ENCODE measurements at places on chromosomes 5 and 9.

- no peak overlapping the region for H3K27ac ChIP-seq
- no peak for DNase-seq
- H3K36me3 ChIP-seq: no peaks in the 10 kb centered on the region
- H3K4me1 ChIP-seq: no peaks in the 10 kb centered on the region
Measured at GRCh38 chr9:123513554-123513953, 157.6 kb downstream of the CRB2 start.

DNA sequence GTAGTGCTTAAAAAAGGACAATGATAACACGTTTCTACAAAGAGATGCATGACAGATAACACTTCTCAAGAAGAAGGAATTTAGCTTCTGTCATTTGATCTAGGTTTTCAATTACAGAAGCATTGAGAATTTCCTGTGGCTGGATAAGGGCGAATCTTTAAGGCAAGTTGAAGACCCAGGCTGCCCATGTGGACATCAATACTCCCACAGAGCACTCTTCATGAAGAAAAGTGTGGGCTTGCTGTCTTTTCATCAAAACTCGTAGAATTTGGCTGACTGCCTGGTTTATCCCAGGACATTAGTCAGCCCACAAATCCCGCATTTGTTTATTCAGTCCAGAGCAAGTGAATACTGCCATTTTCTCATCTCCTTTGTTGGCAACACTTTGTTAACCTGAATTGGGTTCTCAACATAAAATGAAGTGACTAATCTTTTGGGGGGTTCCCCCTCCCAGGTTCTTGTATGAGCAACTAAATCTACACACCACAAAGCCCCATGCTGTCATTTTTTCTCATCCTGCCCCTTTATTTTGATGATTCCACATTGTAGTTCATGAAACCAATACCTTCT lies 43.4 kb upstream of the CDKN2B start:
- peaks cover 14% of the 10 kb centered on the region for H3K4me1 ChIP-seq
- H3K4me3 ChIP-seq: no peak overlapping the region
- no peaks in the 10 kb centered on the region for H3K36me3 ChIP-seq
- no peak for DNase-seq
- H3K27me3 ChIP-seq: no peaks in the 10 kb centered on the region

GRCh38 chr5:110790673-110791072 lies 51.9 kb downstream of the SLC25A46 start:
- no peaks in the 10 kb centered on the region for H3K4me1 ChIP-seq
- no peak for DNase-seq
- H3K4me3 ChIP-seq: no peak overlapping the region

DNA sequence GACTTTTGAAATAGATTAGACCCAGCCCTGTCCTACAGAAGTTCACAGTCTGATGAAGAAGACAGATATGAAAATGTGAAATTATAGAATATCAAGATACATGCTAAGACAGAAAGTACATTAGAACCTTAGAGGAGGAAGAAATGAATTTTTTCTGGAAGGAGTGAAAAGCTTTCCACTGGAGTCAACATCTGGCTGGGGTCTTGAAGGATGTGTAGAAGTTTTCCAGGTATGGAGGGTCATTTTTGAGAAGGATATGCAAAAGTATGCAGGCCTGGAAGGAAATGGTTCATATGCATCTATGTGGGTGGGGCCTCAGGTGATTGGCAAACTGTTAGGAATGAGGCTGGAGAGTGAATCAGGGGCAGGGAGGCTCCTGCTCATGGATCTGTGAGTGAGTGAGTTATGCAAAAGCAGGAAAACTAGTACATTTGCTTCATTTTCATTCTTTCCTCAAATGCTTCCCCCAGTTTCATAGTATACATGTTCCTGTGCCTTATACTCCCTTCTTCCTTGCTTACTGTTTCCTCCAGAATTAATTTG lies 142.3 kb downstream of the GRIA1 start:
- H3K27ac ChIP-seq: no peak overlapping the region
- no peaks in the 10 kb centered on the region for H3K36me3 ChIP-seq
- DNase-seq: no peak
- no peak overlapping the region for H3K4me3 ChIP-seq

- no peak for DNase-seq
- no peak overlapping the region for H3K27ac ChIP-seq
- no peak overlapping the region for H3K4me3 ChIP-seq
- H3K36me3 ChIP-seq: peaks cover 15% of the 10 kb centered on the region
- peaks cover 77% of the 10 kb centered on the region for H3K4me1 ChIP-seq
- no peaks in the 10 kb centered on the region for H3K27me3 ChIP-seq
Measured at GRCh38 chr9:14277761-14278160, 36.2 kb downstream of the NFIB start.

GRCh38 chr5:135830876-135831275 lies 3.6 kb upstream of the SLC25A48 start:
- peak; percentile 47 for DNase-seq
- no peak overlapping the region for H3K4me3 ChIP-seq
- H3K27ac ChIP-seq: no peak overlapping the region
- H3K4me1 ChIP-seq: peaks cover 11% of the 10 kb centered on the region
- peaks cover 91% of the 10 kb centered on the region for H3K27me3 ChIP-seq

DNA sequence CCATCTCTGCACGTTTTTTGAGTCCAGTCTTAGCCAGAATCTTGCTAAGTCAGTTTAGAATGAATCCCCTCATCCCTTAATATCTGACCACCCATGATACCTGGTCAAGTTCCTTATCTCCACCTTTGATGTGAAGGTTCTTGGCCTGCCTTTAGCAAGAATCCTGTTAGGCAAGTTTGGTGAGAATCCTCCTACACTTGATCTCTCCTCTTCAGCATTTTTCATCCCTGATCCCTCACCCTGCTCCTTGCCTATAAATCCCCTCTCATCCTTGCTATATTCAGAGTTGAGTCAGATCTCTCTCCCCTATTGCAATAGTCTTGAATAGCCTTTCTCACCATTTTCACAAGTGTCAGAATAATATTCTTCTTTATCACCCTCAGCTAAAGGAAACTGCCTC lies 31.0 kb downstream of the SMIM23 start:
- H3K27ac ChIP-seq: no peak overlapping the region
- H3K4me1 ChIP-seq: no peaks in the 10 kb centered on the region
- H3K36me3 ChIP-seq: no peaks in the 10 kb centered on the region
- peak overlapping the region; percentile 4 for H3K4me3 ChIP-seq
- H3K27me3 ChIP-seq: peaks cover 6% of the 10 kb centered on the region

GRCh38 chr9:38434853-38435252 lies 10.6 kb upstream of the IGFBPL1 start:
- peaks cover 6% of the 10 kb centered on the region for H3K4me1 ChIP-seq
- H3K4me3 ChIP-seq: no peak overlapping the region
- no peaks in the 10 kb centered on the region for H3K36me3 ChIP-seq
- no peaks in the 10 kb centered on the region for H3K27me3 ChIP-seq
- DNase-seq: no peak

DNA sequence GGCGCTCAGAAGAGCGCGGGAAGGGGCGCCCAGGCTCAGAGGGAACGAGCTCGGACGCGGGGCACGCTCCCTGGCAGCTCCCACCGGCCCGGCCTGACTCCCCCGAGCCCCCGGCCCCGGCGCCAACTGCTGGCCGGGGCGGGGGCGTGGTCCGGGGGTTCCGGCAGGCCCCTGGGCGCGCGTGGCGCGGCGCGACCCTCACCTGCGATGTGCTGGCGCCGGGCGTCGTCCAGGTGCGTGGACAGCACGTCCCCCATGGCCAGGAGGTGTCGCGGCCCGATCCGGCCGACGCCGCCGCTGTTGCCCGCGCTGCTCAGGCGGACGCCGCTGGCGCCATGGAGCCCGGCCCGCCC lies 43.5 kb upstream of the STXBP1 start:
- no peak overlapping the region for H3K4me3 ChIP-seq
- H3K4me1 ChIP-seq: peaks cover 31% of the 10 kb centered on the region
- H3K27me3 ChIP-seq: no peaks in the 10 kb centered on the region
- H3K27ac ChIP-seq: no peak overlapping the region
- no peaks in the 10 kb centered on the region for H3K36me3 ChIP-seq

DNA sequence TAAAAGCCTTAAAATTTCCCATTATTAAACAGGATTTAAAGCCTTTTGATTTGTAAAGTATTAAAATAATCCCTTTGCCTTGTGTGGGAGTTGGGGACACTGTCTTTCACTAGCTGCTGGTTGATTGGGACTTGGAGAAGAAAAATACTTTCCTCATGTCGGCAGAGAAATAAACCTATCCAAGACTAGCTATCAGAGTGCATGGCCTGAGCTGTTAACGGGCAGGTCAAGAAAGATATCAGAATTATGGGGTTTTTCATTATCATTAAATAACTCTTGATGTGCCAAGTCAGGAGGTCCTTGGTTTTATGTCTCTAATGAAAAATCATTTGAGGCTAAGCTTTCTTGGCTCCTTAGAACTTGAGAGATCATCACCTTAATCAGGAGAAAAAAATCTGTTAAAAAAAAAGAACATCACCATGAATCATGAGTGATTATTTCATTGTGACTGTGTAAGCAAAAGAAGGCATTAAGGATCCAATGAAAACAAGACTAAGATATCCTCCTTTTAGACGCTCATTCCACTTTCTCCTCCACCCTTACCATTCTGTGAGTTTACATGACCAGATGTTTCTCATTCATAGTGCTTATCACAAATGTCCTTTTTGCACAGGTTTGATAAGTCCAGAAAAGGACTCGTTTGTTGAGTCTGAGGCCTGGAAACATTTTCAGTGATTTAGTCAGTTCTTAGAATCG lies 140.4 kb upstream of the EGFLAM start:
- H3K4me1 ChIP-seq: peaks cover 4% of the 10 kb centered on the region
- H3K36me3 ChIP-seq: no peaks in the 10 kb centered on the region
- no peak overlapping the region for H3K4me3 ChIP-seq
- H3K27me3 ChIP-seq: no peaks in the 10 kb centered on the region
- no peak overlapping the region for H3K27ac ChIP-seq
- no peak for DNase-seq

Data from type B pancreatic cell (in vitro differentiated cells).